ENCODE measurements at places on chromosomes 4 and X. TPM values are rescaled to one million over a fixed set of nuclear protein-coding genes. Genes with fewer than 3 reads are reported as not detected.

GRCh38 chr4:90958256-90958895, 831.2 kb downstream of the CCSER1 start:
- H3K4me3 ChIP-seq, result no peak overlapping the region
- H3K36me3 ChIP-seq, result no peaks in the 10 kb centered on the region
- no peaks in the 10 kb centered on the region for H3K4me1 ChIP-seq
- H3K27ac ChIP-seq, result no peak overlapping the region

DNA sequence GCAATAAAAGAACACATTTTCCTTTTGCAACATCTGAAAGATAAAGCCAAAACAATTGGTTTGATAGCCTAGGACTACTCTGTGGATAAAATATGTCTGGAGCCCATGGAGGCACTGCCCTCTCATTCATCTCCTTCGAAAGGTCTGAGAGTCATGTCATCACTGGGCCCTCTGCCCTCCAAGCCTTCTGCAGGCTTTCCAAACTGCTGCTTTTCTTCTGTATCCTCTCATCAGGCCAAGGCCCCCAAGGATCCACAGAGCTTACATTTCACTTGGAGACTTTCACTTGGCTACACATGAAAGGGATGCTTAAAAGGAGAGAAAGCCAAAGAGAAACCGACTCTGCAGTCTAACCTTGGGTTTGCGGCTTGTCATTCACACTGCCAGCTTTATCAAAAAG, 109.9 kb downstream of the SH3RF1 start:
- no peak overlapping the region for H3K27ac ChIP-seq
- no peaks in the 10 kb centered on the region for H3K27me3 ChIP-seq
- no peak for DNase-seq
- H3K4me3 ChIP-seq, result no peak overlapping the region
- no peaks in the 10 kb centered on the region for H3K36me3 ChIP-seq

The EVC gene
- total RNA-seq, result 4.2 TPM

DNA sequence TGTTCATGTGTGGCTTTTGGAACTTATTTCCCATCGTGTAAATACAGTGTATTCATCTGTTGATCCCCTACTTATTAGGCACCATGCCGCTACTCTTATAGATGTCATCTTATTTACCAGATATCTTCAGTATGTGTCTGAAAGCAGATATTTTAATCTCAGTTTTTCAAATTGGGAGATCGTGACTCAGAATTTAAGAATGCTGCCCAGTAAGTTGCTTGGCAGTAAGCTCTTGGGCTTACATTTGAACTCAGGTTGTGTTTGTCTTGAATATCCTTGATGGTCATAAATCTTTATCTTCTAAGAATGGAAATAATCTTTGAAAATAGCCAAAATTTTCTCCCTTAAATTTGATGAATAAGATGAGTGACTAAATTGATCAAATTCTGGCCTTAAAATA, 45.9 kb upstream of the RPA4 start:
- H3K27ac ChIP-seq, result no peak overlapping the region
- no peak for DNase-seq
- no peaks in the 10 kb centered on the region for H3K36me3 ChIP-seq
- no peak overlapping the region for H3K4me3 ChIP-seq

DNA sequence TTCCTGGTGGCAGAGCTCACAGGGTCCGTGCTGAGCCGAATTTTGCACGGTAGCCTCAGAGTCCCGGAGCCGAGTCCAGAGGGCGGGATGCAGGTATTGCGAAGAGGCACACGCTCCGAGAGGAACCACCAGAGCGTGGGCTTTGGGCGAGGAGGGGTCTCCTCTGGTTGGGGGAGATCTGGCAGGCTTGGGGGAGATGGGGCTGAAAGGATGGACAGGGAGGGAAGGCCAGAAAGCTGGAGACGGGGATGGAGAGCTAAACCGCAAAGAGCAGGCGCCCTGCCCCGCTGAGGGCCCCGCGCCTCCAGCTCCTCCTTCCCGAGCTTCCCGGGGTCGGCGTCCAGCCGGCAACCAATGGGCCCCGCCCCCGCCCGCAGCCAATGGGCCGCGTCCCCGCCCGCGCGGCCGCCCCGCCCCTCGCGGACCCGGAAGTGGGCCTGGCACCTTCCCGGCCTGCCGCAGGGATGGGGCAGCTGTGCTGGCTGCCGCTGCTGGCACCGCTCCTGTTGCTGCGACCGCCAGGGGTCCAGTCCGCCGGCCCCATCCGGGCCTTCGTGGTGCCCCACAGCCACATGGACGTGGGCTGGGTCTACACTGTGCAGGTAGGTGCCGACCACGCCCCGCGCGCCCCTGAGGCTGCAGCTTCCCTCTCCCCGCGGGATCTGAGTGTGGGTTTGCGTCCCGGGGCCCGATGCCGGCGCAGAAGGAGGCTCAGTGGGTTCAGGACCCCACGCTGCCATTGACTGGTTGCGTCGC, at the start of gene MAN2B2:
Gene MAN2B2 (plus strand): TSS at position 443 of the 756 bp plus-strand sequence. CDS start 22 bp downstream, at position 465.
- H3K27ac ChIP-seq, result peak within 1 kb of the TSS; percentile 75
- H3K27me3 ChIP-seq, result no peaks in the 10 kb centered on the region
- DNase-seq, result peak; percentile 44
- H3K4me3 ChIP-seq, result peak within 1 kb of the TSS; percentile 99
- peaks cover 34% of the 10 kb centered on the region for H3K36me3 ChIP-seq
- peaks cover 11% of the 10 kb centered on the region for H3K4me1 ChIP-seq

DNA sequence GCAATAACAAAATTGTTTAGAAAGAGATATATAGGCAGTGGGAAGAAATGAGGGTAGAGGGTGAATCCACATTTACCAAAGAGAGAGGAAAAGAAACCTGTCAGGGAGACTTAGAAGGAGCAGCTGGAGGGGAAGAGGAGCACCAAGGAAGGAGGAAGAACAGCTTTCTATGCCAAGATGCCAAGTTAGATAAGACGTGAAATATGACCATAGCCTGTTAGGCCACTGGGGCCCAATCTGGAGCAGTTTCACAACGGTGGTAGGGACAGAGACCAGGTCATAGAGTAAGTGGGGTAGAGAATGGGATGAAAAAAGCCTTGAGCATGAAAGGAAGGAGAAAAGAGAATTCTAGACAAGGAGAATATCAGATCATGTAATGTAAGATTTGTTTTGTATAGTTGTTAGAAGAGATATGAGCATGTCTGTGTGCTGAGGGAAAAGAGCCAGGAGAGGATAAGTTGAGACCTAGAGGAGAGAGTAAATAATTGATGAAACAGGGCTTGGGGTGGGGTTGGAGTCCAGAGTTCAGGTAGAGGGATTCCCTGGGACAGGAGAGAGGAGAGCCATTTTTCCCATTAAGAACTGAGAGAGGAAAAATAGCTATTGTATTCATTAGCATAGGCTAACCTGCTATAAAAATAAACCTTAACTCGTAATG, 4.4 kb upstream of the SOWAHB start:
- no peak for DNase-seq
- no peak overlapping the region for H3K4me3 ChIP-seq
- no peak overlapping the region for H3K27ac ChIP-seq
- H3K4me1 ChIP-seq, result peaks cover 3% of the 10 kb centered on the region
- no peaks in the 10 kb centered on the region for H3K27me3 ChIP-seq
- H3K36me3 ChIP-seq, result no peaks in the 10 kb centered on the region

DNA sequence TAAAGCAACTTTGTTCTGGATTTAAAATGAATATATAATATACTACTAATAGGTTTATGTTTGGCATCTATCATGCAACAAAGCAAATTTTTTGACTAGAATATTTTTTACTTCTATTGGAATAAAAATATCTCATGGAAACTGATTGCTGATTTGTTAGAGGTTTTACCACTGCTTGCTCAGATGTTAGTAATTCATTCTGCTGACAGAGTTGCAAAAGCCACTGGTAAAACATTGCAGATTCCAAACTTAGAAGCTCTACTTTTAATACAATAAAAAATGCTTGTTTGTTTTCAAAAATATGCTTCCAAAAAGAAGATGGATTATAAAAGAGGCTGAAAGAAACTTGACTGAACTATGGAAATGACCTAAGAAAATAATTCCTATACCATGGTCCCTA, 795.2 kb downstream of the PCDH18 start:
- no peak overlapping the region for H3K27ac ChIP-seq
- no peaks in the 10 kb centered on the region for H3K27me3 ChIP-seq
- no peak for DNase-seq
- H3K4me1 ChIP-seq, result no peaks in the 10 kb centered on the region
- no peaks in the 10 kb centered on the region for H3K36me3 ChIP-seq
- no peak overlapping the region for H3K4me3 ChIP-seq

The TIMM8A gene
- total RNA-seq, result 6.3 TPM

The BRS3 gene
- not detected for total RNA-seq

DNA sequence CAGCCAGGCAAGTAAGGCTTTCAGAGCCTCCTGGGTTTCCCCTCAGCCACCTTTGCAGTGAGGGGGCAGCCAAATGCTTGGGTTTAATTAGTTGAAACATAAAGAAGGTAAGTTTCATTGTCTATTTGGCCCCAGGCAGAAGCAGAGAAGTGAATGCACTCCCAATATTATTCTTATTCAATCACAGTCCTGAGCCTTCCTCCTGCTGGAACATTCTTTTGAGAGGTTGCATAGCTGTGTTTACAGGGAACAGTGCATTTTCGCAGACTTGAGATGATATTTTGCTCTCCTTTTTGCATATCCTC, 13.9 kb downstream of the SLC2A9 start:
- no peaks in the 10 kb centered on the region for H3K27me3 ChIP-seq
- no peak for DNase-seq
- H3K4me1 ChIP-seq, result peaks cover 30% of the 10 kb centered on the region
- H3K27ac ChIP-seq, result peak overlapping the region; percentile 89
- no peak overlapping the region for H3K4me3 ChIP-seq

DNA sequence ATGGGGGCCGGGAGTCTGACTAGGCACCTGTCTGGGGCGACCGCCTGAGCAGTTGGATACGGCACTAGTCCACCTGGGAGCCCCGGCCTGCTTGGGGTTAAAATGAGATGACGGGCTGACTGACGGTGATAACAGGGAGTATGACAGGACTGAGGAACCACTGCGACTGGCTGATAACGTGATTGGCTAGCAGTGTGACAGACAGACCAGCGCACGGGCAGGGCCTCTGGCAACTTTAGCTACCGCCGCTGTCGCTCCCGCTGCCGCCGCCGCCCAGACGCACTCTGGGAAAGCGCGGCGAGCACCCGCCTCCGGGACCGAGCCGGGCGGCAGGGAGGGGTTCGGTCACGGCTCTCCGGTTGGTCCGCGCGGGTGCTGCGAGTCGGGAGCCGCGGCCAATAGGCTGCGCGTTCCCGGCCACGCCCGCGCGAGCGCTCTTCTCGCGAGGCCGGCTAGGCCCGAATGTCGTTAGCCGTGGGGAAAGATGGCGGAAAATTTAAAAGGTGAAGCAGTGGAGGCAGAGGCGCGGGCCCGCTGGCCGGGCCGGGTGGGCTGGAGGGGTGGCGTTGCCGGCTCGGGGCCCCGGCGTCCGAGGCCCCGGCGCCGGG, at the start of gene SUV39H1:
Gene SUV39H1 (plus strand): TSS at position 434 of the 608 bp plus-strand sequence. CDS start 51 bp downstream, at position 485.
- peak; percentile 25 for DNase-seq
- H3K4me1 ChIP-seq, result peaks cover 19% of the 10 kb centered on the region
- H3K27ac ChIP-seq, result peak within 1 kb of the TSS; percentile 97
- H3K27me3 ChIP-seq, result no peaks in the 10 kb centered on the region

DNA sequence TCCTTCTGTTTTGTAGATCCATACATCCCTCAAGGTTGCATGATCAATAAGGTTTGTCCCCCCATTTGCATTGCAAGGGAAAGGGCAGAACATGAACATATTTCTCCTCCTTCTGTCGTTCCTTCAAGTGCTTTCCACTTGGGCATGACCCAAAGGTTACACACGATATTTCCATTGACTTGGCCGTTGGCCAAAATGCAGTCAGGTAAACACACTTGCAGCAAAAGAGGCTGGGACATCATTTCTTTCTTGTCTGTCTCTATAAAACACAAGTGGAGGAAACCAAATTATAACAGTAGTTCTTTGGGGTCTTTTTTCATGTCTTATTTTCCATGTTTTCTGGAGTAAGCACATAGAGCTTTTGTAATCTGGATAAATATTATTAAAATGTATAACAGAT, 156.1 kb downstream of the FRAS1 start:
- no peaks in the 10 kb centered on the region for H3K4me1 ChIP-seq
- H3K4me3 ChIP-seq, result no peak overlapping the region
- H3K27me3 ChIP-seq, result no peaks in the 10 kb centered on the region

DNA sequence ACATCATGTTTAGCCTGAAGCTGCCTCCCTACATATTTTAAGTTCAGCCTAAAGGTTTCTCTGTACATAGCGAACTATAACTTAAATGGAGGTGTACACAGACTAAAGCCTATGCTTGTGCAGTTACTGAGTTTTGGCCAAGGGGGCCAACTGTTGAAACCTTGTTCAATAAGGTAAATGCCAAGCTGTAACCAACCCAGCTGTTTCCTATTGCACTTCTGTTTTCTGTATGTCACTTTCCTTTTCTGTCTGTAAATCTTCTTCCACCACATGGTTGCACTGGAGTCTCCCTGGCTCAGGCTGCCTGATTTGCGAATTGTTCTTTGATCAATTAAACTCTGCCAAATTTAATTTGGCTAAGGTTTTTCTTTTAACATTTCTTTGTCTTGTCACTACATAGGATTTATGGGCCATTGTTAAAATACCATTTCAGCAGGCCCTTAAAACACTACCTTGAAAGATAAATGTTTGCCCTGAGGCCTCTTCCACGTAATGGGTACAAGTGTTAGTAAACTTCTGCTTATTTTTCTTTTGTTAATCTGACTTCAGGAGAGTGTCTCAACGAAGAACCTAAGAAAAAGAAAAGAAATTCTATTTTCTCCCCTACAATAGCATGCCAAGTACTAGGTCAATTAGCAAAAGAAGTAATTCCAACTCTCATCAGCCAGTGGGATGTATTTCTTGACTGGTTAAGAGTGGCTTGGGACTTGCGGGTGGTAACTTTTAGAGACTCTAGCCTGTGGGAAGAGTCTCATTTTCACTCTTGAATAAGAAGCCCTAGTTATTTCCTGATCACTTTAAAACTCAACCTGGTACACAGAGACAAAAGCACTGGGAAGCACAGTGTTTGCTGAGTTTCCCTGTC, 45.7 kb upstream of the PRSS12 start:
- H3K4me3 ChIP-seq, result no peak overlapping the region
- no peaks in the 10 kb centered on the region for H3K27me3 ChIP-seq
- H3K36me3 ChIP-seq, result no peaks in the 10 kb centered on the region
- DNase-seq, result no peak
- no peak overlapping the region for H3K27ac ChIP-seq

- H3K4me1 ChIP-seq, result peaks cover 90% of the 10 kb centered on the region
- peak overlapping the region; percentile 36 for H3K27ac ChIP-seq
- DNase-seq, result no peak
- no peaks in the 10 kb centered on the region for H3K27me3 ChIP-seq
- peak overlapping the region; percentile 57 for H3K4me3 ChIP-seq
These were observed 4.8 kb downstream of the ACOX3 start for GRCh38 chr4:8435656-8436121.

GRCh38 chr4:68462691-68463090, 15.4 kb downstream of the TMPRSS11E start:
- no peaks in the 10 kb centered on the region for H3K36me3 ChIP-seq
- H3K4me3 ChIP-seq, result no peak overlapping the region
- no peaks in the 10 kb centered on the region for H3K27me3 ChIP-seq
- no peak overlapping the region for H3K27ac ChIP-seq
- no peaks in the 10 kb centered on the region for H3K4me1 ChIP-seq
